Myocyte (in vitro differentiated cells): ENCODE measurements at places on chromosomes 7 and 10. TPM values are rescaled to one million over a fixed set of nuclear protein-coding genes. Genes with fewer than 3 reads are reported as not detected.

GRCh38 chr10:16948361-16948760 is 131.1 kb upstream of the RSU1 start:
- no peak for DNase-seq

DNA sequence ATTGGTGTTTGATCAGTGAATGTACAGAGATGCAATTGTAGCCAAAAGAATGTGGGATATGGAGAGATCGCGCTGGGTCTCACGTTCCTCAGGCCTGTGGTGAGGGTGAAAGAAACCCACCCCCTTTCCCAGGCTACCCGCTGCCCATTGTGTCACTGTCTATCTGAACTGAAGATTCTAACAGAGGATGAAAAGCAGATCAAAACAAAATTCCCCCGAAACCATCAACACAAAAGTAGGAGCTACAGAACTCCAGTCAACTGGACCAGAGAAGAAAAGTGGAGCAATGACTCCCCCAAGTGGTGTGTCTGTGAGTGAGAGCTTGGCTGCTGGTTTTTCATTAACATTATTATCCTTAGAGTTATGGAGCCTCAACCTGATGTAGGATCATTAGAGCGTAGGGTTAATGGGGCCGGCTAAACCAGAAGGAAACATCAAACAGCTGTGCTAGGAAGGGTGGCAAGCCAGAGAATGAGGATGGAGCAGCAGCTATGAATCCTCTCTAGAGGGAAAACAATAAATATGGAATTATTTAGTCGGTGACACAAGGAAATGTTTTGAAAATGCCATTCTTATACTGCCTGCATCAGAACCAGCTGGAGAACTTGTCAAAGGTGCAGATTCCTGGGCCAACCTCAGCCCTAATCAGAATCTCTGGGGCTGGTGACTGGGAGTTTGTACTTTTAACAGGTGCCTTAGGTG is 38.3 kb downstream of the AKR1B1 start:
- peak; percentile 92 for DNase-seq

GRCh38 chr7:103715376-103716120 is 269.5 kb upstream of the SLC26A5 start:
- DNase-seq = peak; percentile 82

The TRIM56 gene
- 7.8 and 7.9 TPM in 2 replicates for total RNA-seq

The GIMAP6 gene
- total RNA-seq = not detected in 2 replicates

GRCh38 chr10:129472696-129473555 is 5.9 kb downstream of the MGMT start:
- DNase-seq = no peak

GRCh38 chr7:82740246-82740848 is 296.8 kb upstream of the CACNA2D1 start:
- DNase-seq = peak; percentile 83

- peak; percentile 47 for DNase-seq
Observed at GRCh38 chr10:14474656-14475055, 143.9 kb upstream of the FRMD4A start.

- peak; percentile 57 for DNase-seq
Observed at GRCh38 chr7:33979807-33980355, 74.5 kb downstream of the BMPER start.

DNA sequence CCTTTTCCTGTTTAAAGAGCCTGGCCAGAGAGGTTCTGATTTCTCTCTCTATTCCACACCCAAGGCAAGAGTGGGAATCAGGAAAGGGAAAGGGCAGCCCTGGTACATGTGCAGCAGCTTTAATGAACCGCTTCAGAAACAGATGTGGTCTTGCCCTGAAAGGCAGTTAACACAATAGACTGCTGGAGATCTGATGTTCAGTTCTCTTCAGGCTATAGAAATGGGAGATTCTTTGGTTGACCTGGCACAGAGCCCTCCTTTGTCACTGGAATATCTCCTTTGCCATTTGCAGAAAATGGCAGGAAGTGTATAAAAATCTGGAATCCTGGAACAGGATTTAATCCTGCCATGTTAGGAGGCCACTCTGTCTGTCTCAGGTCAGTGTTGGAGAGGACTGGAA is 36.3 kb upstream of the EXOC6 start:
- DNase-seq = no peak

- no peak for DNase-seq
Observed at GRCh38 chr7:114766041-114766356, 155.9 kb upstream of the MDFIC start.

GRCh38 chr7:23893942-23894891 is 184.2 kb downstream of the STK31 start:
- peak; percentile 59 for DNase-seq

The TUBB8 gene
- not detected in 2 replicates for total RNA-seq
